CD4-positive, alpha-beta memory T cell (primary cell): ENCODE measurements at places on chromosomes 12 and 14.

GRCh38 chr14:41303506-41303905, 303.2 kb upstream of the LRFN5 start:
- DNase-seq: no peak

DNA sequence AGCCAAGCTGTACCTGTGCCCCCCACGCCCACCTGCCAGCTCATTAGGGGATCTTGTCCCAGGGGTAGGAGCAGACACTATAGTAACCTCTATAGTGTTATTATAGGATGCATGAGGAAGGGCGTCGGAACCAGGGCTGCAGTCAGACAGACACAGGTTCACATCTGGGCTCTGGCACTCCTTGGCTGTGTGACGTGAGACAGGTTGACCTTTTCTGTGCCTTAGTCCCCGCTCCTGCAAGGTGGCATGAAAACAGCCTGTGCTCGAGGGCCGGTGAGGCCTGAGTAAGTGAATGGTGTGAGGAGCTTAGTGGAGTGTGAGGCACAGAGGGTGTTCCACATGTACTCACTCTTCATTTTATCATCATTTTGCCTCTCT, 19.0 kb downstream of the ASB2 start:
- no peak for DNase-seq

GRCh38 chr14:93906341-93907329, 20.5 kb upstream of the FAM181A start:
- DNase-seq: peak; percentile 29

GRCh38 chr12:12047682-12048081, 23.1 kb upstream of the BCL2L14 start:
- DNase-seq: no peak

- no peak for DNase-seq
Measured at GRCh38 chr12:100951756-100952155, 157.2 kb downstream of the ANO4 start.

DNA sequence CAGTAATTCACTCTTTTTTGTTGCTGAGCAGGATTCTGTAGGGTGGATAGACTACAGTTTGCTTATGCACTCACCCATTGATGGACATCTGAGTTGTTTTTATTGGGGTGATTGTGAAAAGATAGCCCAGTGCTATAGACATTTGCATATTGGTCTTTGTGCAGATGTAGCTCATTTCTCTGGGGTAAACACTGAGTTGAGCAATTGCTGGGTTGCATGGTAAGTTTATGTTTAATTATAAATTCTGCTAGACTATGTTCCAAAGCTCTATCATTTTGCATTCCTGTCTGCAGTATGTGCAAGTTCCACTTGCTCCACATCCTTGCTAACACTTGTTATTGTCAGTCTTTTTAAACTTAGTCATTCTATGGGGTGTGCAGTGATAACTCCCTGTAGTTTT, 65.4 kb upstream of the RFLNA start:
- no peak for DNase-seq

DNA sequence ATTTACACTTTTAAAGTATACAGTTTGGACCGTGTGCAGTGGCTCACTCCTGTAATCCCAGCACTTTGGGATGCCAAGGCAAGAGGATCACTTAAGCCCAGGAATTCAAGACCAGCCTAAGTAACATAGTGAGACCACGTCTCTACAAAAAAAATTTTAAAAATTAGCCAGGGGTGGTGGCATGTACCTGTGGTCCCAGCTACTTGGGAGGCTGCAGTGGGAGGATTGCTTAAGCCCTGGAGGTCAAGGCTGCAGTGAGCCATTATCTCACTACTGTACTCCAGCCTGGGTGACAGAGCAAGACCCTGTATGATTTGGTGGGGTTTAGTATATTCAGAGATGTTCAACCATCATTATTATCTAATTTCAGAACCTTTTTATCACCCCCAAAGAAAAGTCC, 4.7 kb downstream of the EIF4B start:
- no peak for DNase-seq

- no peak for DNase-seq
Measured at GRCh38 chr14:24289649-24290280, 9.8 kb downstream of the DHRS1 start.

- no peak for DNase-seq
Measured at GRCh38 chr14:102279688-102280348, 25.1 kb downstream of the MOK start.

GRCh38 chr14:29235991-29236390, 469.4 kb downstream of the FOXG1 start:
- no peak for DNase-seq

GRCh38 chr12:9148926-9149325, 33.2 kb upstream of the A2M start:
- DNase-seq: no peak

- no peak for DNase-seq
Measured at GRCh38 chr14:53979747-53980642, 23.4 kb upstream of the BMP4 start.

DNA sequence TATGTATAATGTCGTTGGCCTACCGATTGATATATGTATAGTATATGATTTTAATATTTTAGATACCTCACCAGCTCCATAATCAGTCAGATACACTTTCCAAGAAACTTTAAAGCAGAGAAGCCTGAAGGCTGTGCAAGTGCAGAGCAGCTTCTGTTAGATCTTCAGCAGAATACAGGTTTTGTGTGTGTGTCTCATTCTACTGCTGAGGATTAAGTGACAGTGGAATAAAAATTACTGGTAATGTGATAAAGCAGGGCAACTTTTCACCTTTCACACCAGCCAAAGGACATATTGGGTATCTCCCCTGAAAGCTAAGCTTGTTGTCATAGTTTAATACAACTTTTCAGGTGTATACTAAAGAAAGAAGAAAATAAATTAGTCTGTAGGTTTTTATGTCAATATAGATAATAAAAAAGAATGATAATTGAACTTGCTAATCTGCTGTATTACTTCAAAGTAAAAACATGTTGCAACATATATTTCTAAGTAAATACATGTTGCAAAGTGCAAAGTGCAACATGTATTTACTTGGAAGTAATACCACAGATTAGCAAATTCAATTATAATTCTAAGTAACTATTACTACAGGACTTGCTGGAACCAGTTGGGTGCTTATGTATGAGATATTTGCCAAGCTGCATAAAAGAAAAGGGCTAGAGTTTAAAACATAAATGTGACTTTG, 128.3 kb downstream of the SLC16A7 start:
- DNase-seq: no peak

- no peak for DNase-seq
Measured at GRCh38 chr14:55893705-55894104, 224.5 kb upstream of the PELI2 start.

GRCh38 chr14:43361751-43362150, 1145.3 kb downstream of the FSCB start:
- no peak for DNase-seq

- DNase-seq: no peak
Measured at GRCh38 chr14:25833341-25834126, 764.3 kb downstream of the NOVA1 start.

DNA sequence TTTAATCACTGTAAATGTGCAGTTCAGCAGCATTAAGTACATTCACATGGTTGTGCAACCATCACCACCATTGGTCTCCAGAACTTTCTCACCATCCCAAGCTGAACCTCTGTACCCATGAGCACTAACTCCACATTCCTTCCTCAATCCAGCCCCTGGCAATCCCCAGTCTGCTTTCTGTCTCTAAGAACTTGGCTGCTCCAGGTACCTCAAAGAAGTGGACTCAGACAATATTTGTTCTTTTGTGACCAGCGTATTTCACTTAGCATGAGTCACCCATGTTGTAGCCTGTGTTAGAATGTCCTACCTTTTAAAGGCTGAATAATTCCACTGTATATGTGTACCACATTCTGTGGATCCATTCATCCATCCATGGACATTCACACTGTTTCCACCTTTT, 64.6 kb downstream of the SLC24A4 start:
- DNase-seq: no peak

GRCh38 chr12:45338272-45338671, 122.4 kb downstream of the ANO6 start:
- no peak for DNase-seq

- no peak for DNase-seq
Measured at GRCh38 chr14:99478128-99478527, 2.5 kb downstream of the SETD3 start.

GRCh38 chr14:65413739-65414045, 1.2 kb downstream of the FUT8 start:
- peak; percentile 28 for DNase-seq

- no peak for DNase-seq
Measured at GRCh38 chr12:50221228-50222008, 54.2 kb upstream of the CERS5 start.

- no peak for DNase-seq
Measured at GRCh38 chr12:11877869-11878780, 192.6 kb upstream of the BCL2L14 start.

DNA sequence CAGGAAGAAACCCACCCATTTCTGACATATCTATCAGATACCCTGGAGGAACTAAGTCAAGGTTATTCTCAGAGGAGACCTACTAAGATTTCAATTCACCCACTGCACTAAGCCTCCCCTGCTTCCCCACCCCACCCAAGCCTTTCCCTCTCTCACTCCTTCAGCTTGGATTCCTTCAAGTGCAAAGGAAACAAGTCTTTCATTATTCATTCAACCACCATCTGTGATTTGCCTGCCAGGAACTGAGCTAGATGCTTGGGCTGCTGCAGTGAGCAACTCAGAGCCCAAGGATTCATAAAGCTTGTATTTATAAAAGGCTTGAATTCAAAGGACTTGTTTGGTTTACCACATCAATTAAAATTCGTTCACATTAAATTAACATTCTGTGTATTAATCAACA, 161.3 kb downstream of the GXYLT1 start:
- DNase-seq: no peak

DNA sequence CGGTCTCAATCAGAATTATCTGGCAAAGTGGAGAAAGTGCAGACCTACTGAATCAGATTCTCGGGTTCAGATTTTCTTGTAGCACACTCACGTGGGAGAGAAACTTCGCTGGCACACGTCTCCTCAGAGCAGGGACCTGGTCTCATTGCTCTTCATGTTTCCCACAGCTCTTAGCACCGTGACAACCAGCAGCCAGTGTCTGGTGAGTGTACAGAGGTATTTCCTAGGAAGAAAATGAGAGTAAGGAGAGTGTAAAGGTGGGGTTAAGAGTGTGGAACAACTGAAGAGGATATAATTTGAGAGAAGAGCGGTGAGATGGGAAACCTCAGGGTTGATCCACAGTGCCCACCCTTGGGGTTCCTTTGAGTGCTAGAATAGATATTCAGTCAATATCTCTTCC, 89.2 kb downstream of the ARF6 start:
- no peak for DNase-seq

DNA sequence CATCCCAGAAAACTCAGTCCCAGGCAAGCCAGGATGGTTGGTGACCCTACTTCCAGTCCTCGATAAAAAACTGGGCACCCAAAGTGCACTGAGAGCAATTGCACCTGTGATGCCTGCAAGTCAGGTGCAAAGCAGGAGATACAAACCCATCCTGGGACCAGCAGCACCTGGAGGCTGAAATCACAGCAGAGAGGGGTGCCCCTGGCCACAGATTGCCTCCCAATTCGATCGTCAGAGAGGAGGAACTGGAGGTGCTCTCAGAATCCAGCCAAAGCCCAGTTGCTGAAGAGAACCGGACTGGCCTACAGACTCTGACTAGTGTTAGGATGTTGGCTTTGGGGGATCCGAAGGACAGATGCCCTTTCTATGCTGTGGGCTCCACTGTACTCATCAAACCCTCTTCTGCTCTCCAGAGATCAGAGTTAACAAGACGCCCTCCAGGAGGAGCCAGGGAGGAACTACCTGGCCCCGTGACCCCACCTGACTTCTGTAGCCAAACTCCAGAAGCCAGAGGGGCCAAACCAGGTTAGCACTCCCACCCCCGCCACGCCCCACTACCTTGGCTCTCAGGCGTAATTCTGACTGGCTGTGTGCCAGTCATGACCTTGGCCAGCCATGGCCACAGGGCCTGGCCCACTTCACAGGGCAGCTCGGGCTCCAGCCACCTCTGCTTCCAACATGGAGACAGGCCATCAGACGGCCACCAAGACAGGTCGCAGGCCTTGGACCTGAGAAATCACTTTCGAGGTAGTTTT, 284.5 kb upstream of the RTL1 start:
- DNase-seq: no peak

GRCh38 chr14:22852599-22852939, 16.2 kb downstream of the MMP14 start:
- no peak for DNase-seq

DNA sequence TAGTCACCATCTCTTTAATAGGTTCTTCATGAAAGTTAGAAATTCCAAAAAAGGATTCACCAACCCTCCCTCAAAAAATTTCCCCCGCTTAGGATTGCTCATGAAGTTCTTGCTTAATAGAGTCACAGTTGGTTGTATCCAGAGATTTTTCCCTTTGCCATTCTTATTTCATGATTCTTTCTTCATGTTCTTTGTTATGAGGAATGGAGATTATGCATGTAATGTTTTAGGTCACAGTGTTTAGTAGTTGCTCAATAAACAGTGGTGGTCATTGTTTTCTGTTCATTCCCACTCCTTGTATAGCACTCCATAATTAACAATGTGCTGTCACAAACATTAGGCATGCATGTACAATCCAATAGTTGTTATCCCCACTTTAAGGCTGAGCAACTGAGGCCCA, 51.2 kb upstream of the RTRAF start:
- no peak for DNase-seq

- DNase-seq: no peak
Measured at GRCh38 chr12:76863005-76863670, 15.7 kb downstream of the CSRP2 start.

GRCh38 chr14:96422992-96423391, 31.1 kb downstream of the AK7 start:
- no peak for DNase-seq

DNA sequence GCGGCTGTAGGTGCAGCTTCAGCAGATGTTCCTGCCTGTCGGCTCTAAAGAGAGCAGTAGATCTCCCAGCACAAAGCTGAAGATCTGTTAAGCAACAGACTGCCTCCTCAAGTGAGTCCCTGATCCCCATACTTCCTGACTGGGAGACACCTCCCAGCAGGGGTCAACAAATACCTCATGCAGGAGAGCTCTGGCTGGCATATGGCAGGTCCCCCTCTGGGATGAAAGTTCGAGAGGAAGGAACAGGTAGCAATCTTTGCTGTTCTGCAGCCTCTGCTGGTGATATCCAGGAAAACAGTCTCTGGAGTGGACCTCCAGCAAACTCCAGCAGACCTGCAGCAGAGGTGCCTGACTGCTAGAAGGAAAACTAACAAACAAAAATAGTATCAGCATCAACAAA, 337.1 kb upstream of the USP15 start:
- no peak for DNase-seq

DNA sequence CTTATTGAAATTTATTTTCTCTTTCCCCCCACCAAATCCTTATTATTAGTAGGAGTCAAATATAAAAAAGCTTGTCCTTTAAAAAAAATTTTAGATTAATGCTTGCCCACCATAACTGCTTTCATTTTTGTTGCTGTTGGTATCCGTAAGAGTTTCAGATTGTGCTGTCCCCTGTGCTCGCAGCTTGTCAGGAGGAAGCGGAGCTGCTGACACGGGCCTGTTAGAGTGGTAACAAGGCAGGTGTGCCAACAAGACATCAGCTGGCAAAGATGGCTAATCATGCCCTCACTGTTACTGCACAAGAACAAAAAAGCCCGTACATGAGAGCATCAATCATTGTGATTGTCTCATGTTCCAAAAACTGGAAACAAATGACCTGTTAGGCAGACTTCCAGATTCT, 148.4 kb downstream of the ALG10B start:
- DNase-seq: no peak
